Stimulated activated naive CD4-positive, alpha-beta T cell treated with Interleukin-2 at 50 U/mL for 16 hours (primary cell): ENCODE measurements at places on chromosomes 3 and 15.

DNA sequence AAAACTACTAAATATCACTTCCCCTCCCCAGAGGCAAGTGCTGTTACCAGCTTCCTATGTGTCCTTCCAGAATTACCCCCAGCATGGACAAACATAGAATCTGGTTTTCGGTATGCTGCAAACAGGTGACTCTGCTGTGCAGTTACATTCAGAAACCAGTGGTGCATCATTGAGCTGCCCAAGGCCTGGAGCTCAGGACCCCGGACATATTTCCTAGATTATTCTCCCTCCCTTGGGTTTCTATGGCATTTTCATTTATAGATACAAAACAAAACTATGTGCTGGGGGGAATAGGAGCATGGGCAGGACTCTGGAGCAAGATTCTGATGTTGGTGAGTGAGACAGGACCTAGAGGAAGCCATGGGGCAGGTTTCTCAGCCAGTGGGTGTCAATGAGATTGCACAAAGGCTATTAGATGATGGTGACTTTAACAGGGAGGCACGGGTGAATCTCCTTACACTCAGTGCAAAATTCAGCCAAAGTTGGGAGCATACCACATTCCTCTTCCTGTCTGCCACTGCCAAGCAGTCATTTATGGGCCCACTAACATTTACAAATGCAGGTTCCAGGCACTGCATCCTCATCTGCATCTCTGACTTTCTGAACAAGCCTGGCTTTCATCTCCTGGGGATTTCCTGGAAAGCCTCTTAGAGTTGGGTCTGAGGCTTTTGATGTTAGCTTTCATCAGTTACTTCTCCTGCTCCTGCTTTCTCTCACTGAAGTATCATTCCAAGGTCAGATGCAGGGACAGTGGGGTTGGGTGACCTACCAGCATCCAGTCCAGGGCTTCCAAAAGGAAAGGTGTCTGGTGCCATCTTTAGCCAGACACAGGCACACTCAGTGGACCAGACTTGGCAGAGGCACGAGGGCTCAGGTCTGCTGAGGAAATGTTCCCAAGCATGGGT lies 44.5 kb downstream of the CMTM7 start:
- DNase-seq: no peak

DNA sequence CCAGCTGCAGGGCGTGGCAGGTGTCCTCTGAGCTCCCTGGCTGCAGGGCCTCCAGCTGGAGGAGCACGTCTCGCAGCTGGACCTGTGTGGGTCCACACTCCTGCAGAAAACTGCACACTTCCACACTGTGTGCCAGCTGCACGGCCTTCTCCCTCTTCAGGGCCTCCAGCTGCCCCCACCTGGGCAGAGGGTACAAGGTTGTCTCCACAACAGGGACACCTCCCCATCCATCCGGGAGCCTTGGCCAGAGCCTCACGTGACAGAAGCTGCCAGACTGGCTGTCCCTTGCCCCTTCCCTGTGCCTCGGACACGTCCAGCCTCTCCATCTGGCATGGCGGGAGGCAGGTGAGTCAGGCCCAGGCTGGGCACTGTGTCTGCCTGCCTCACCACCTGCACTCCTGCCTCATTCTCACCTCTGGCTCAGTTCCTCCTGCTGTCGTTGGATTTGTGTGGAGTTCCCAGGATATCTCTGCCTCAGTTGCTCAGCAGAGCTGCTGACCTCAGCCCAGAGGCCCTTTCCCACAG lies 14.5 kb downstream of the SPTBN5 start:
- DNase-seq: no peak

DNA sequence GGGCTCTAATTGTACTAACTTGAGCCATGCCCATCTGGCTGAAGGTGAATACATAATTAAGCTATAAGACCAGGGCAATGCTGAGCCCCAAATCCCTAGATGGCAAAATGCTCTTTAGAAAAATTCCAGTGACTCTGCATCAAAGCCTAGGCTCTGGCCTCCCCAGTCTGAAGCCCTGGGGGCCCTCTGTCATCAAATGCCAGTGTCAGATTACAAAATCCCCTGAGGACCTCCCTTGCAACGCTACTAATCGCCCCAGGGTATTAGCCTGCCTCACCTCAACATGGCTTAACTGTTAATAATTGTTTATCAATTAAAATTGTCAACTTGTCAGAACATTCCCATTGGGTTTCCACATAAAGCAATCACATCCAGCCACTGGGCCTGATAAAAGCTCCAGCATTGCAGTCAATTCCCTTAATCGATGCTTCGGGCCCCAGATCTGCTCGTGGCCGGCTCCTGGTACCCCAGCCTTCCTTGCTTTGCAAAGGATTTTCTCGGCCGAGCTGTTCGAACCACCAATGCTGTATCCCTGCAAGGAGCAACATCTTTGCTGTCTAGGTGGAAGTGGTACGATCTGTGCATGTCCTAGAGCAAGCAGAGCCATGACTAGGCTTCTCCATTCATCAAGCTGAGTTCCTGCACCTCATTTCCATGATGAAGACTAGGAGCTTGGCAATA lies 151.7 kb downstream of the MEGF11 start:
- no peak for DNase-seq

GRCh38 chr3:188721990-188722389 lies 449.8 kb upstream of the TPRG1 start:
- no peak for DNase-seq

DNA sequence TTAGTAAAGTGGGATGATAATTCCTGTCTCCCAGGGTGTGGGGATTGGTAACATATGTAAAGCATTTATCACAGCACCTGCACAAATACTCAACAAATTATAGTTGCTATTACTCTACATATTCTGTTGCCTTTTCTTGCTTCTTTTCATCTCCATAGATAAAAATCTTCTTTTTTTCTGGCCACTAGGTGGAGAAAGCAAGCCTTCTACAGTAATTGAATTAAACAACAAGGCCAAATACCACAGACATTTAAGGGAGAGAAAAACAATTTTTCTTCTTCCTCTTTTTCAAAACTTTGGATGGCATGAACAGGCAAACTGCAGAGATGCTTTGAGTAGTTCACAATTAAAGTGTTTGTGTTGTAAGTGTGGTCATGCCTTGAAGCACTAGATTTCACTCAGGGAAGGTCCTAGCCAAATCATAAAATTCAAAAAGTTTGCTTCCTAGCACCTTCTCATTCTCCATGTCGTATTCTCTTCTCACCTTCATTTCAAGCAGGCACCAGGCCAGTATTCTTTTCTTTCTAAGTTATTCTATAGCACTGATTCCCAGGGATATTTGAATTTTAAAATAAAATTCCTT lies 493.4 kb upstream of the TGFBR2 start:
- no peak for DNase-seq

DNA sequence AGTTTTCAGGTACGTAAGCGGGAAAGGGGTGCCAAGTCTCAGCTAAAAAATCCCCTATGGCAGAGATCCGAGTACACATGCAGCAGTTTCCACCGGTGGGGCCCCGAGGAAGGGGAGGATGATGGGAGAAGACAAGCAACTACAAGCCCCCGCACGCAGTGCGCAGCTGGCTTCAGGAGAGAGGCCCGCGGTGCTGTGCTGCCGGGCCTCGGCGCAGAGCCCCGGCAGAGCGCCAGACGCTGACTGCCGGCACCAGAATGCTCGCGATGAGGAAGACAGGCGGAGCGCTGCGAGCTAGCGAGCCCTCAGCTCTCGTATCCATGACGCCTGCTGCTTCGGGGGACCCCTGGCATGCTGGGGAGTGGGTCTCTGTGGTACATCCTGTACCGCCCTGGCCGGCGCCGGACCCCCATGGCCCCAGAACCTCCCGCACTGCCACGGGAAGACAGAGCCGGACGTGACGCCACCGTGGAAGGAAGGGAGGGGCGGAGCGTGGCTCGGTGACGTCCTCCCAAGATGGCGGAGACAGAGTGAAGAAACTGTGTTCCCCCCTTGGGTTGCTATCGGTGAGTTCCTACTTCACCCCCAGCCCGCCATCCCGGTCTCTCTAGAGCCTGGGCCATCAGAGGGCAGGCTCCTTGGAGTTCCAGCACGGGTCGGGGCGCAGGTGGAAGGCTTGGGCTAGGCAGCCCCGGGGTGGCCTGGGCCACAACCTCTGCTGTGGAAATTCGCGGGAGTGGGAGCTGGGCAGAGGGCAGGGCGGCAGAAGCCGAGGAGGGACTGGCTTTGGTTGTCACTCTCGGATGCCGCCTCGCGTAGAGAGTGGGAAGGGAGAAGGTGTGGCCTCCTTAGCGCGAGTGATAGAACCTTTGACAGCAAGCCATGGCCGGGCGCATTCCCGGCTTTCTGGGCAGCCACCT lies at the start of gene MYNN:
Gene MYNN, plus strand, starts transcription at position 500 of the 920 bp plus-strand sequence. CDS start 900 bp downstream, outside the sequence.
- DNase-seq: peak; percentile 91

- no peak for DNase-seq
Measured at GRCh38 chr15:31004220-31004733, 12.8 kb upstream of the MTMR10 start.

- no peak for DNase-seq
Measured at GRCh38 chr3:44065311-44066094, 176.2 kb upstream of the TOPAZ1 start.

- no peak for DNase-seq
Measured at GRCh38 chr3:99875581-99875928, 57.9 kb downstream of the CMSS1 start.

DNA sequence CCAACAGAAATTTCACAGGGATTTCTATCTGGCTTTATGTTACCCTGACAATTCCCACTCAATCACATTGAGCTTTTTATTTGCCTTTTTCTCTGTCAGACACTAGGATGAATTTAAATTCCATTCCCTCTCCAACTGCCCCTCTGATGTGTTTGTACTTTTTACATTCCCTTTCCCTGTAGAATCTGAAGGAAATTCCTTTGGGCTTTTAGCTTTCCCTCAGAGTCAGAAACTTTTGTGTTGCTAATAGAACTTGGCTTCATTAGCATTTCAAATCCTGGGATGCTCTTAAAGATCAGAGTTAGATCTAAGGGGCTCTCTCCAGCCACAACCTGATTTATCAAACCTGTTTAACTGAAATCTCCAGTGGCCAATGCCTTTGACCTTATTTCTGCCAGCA lies 7.9 kb upstream of the RARB start:
- DNase-seq: no peak

- no peak for DNase-seq
Measured at GRCh38 chr15:35657679-35658311, 111.8 kb upstream of the DPH6 start.

DNA sequence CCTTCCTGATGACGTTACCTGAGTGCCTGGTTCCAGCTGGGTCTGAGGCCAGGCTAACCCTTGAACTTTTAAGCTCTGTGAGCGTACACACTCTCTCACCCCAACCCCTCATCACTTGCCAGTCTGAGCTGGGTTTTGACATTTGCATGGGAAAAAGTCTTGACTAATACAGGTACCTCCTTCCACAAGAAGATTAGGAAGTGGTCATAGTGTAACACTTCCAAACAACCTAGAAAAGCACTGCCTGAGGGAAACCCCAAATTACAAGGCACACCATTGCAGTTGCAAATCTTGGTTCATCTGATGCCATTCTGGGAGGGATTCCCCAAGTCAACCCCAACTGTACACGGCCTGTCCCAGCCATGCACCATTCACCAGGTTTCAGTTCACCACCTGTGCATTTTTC lies 499.8 kb downstream of the FOXP1 start:
- DNase-seq: peak; percentile 32

DNA sequence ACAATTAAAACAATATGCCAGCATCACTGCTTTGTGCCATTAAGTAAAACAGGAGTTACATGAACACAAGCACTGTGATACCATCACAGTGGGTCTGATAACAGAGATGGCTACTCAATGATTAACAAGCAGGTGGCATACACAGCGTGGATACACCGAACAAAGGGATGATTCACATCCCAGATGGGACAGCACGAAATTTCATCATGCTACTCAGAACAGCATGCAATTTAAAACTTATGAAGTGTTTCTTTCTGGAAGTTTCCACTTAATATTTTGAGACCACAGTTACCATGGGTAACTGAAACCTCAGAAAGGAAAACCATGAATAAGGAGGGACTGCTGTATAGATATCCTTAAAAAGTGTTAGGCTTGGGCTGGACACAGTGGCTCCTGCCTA lies 44.5 kb downstream of the SLC24A1 start:
- DNase-seq: no peak

DNA sequence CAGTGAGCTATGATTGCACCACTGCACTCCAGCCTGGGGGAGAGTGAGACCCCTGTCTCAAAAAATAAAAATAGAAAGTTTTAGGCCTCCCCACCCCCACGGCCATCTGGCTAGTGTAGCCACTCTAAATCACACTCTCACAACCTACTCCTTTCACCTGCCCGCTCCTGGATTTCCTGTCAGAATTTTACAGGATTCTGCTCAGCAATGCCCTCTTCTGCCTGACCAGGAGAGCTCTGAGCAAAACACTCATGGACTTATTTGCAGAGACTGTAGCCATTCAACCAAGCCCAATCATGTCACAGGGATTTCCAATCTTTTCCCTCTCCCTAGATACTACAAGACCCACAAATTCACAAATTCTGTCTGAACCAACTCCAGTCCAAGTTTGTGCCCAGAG lies 242.6 kb upstream of the TPRG1 start:
- no peak for DNase-seq

DNA sequence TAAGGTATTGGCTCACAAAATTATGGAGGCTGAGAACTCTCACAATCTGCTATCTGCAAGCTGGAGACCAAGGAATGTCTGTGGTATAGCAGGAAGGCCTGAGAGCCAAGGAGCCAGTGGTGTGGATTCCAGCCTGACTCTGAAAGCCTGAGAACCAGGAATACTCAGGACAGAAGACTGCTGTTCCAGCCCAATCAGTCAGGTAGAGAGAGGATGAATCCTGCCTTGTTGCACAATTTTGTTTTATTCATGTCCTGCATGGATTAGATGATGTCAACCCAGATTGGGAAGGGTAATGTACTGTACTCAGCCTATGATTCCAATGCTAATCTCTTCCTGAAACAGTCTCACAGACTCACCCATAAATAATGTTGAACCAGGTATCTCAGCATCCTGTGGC lies 312.4 kb upstream of the KCNMB2 start:
- no peak for DNase-seq

GRCh38 chr3:40169983-40170382 lies 139.5 kb upstream of the EIF1B start:
- no peak for DNase-seq

DNA sequence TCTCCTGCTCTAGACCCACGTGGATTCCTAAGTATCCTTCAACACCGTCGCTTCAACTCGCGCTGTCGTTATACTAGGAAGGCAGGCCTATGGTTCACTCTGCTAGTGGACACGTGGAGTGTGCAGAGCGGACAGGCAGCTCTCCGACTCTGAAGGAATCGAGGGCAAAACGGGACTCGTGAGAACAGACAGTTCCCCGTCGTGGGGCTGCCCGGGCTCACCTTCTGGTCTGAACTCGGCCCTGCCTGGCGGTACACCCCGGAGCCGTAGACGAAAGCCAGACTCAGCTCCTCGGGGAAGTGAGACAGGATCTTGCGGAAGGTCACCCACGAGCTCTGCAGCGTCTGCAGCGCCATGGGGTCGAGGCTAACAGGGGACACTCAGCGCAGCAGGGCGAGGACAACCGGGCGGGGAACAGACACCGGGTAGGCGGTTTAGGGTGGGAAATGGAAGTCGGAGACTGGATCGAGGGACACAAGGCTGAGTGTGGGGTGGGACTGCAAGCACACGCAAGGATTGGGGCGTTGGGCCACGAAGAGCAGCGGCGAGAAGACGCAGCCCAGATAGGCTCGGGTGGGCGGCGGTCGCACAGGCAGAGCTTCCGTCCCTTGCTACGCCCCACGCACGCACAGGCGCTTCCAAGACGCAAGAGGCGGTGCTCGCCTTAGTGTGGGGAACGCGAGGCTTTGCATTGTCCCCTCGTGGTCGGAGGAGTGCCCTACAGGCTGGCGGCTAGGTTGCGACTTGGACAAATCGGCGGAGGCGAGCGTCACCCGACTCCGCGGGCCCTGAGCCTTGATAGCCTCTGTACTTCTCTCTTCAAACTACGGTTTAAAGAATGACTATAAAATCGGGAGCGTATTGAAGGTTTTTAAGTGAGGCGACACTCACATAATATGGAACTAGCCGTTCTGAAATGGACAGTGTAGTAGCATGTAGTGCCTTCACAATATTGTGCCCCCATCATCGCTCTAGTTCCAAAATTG lies at the start of gene TAMM41:
Gene TAMM41, minus strand, starts transcription at position 605 of the 986 bp plus-strand sequence. Its CDS starts 249 bp downstream, at position 356.
- DNase-seq: peak; percentile 93
